Stimulated activated CD4-positive, alpha-beta T cell treated with anti-CD3 and anti-CD28 coated beads, Interleukin-1b, Interleukin-23, amount 100 ng/mL, for 1 hour (primary cell): ENCODE measurements at places on chromosomes 12 and 14.

GRCh38 chr14:61925043-61925442, 162.8 kb downstream of the SNAPC1 start:
- no peak for DNase-seq

DNA sequence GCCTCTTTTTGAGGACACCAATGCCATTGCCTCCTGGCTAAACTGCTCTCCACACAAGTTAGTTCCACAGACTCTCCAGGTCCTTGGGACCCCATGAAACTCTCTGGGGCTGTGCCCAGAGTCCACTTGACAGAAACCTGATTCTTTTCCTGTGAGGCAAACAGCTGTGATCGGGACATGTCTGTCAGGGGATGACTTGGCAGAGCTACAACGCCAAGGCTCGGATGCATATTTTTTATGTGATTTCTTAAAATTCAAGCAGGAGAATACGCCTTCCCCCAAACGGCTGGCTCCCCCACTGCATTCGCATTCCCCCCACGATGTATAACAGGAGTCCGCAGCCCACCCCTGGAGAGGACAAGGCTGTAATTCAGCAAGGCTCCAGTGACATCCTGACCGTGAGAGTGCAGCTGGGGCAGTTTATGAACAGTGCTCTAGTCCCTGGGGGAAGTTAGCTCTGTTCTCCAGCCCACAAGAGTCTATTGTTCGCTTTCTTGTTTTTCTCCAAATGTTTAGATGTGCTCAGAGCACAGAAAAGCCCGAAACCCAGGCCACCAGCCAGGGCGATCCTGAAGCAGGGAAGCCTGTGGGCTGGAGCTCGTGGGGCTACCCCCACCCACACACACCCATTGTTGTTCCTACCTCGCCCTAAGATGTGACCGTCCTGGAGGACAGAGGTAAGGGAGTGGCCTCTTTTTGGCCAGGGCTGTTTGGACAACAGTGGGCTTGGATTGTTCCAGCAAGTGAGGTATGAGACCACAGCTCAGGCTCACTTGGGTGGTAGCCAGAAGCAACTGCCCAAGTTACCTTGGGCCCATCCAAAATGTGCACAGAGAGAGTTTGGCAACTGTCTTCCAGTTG, 159.5 kb downstream of the ZFP36L1 start:
- DNase-seq = no peak

DNA sequence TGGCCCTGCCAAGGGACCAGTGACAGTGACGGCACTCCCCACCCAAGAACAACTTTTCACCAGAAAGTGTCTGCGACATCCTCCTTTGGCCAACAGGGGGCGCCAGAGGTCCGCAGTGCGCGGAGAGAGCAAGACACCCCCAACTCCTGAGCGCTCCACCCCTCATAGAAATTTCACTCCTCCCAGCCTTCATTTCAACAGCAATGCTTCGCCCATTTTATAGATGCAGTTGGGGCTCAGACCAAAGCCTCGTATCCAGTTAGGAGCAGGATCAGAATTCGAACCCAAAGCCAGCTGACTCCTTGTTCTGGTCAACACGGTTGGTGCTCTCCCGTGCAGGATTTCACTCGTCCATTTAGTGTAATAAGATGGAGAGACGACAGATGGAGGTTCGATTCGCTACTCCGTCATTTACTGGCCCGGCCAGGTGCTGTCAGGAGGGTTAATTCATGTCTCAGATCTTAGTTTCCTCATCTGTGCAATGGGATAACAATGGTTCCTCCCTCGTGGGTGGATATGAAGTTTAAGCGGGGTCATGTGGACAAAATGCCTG, 2.4 kb upstream of the POP5 start:
- DNase-seq = peak; percentile 82

GRCh38 chr12:28374556-28374955, 184.3 kb downstream of the CCDC91 start:
- DNase-seq = no peak

- DNase-seq = no peak
Measured at GRCh38 chr14:23392613-23393012, 15.5 kb downstream of the MYH6 start.

GRCh38 chr12:52023182-52023975, 16.6 kb downstream of the TAMALIN start:
- DNase-seq = peak; percentile 82

- no peak for DNase-seq
Measured at GRCh38 chr12:52499806-52500560, 6.9 kb upstream of the KRT6A start.

- no peak for DNase-seq
Measured at GRCh38 chr14:42057111-42057510, 450.4 kb downstream of the LRFN5 start.

GRCh38 chr14:22854963-22855724, 16.4 kb upstream of the LRP10 start:
- no peak for DNase-seq

DNA sequence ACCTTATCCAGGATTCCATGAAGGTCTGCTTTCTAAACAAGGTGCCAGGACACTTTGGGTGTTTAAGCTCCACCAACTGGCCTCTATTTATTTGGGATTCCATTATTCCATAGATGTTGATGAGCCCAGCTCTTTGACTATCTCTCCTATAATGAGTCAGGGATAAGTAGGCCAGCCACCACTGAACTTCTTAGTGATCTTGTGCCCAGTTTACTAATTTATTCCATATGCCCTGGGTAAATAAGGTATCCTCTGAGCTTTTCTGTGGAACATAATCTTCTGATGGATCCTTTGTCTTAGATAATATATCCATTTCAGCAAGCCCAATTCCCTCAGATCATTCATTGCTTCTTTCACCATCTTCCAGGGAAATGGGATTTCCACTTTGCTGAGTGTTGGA, 535.0 kb downstream of the FOXG1 start:
- DNase-seq = no peak

DNA sequence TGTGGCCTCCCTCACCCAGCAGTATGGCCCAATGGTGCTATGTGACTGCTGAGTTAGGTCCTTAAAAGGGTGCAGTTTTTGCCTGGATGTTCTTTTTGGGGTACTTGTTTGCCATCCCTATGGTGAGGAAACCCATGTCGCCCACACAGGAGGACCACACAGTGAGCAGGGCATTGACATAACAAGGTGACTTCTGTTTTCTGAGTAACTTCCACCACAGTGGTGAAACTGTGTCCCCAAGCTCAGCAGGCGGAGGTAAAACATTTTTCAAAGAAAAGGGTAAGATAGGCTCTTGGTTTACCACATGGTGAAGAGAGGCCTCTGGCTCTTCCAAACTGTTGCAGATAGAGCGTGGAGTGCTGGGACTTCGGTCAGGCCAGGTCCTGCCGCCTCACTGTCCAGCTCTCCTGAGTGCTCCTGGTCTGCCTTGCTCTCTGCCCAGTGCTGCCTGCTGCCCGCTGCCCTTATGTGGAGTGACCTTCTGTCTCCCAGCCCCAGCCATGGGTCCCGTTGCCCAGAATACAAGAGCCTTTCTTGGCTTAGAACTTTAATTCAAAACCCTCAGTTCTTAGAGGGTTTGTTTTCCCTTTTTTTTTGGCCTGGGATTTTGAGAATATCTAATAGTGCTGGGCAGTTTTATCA, 54.0 kb downstream of the TRAF3 start:
- DNase-seq = no peak

DNA sequence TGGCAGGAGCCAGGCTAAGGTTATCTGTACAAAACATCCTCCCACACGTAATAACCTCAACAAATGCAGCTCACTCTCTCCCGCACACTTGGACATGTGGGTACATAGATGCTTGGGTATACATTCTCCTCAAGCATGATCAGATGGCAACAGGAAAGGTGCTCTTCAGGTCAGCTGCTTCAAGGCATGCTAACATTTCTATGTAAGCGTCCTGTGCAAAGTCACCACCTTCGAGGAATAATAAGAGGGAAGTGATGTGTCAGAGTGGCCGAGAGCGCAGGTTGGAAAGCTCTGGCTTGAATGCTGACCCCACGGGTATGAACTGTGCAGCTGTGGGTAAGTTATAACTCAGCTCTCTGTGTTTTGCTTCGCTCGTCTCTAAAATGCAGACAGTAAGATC, 24.2 kb upstream of the SLC6A12 start:
- DNase-seq = no peak

GRCh38 chr12:39145175-39145999, 240.0 kb upstream of the CPNE8 start:
- no peak for DNase-seq

DNA sequence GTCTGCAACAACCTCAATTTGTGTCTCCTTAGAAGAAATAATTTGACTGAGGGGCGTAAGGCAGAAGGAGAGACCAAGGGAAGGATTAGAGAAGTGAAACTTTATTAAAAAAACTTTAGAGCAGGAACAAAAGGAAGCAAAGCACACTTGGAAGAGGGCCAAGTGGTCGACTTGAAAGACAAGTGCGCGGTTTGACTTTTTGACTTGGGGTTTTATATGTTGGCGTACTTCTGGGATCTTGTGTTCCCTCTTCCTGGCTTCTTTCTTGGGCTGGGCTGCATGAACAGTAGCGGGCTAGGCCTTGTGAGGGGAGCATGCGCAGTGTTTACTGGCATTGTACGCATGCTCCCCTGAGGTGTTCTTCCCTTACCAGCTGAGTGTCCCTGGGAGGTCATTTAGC, 369.3 kb upstream of the DCN start:
- DNase-seq = no peak

GRCh38 chr12:32876004-32876403, 20.6 kb downstream of the PKP2 start:
- DNase-seq = no peak

- DNase-seq = no peak
Measured at GRCh38 chr14:91586410-91586809, 76.3 kb upstream of the PPP4R3A start.

DNA sequence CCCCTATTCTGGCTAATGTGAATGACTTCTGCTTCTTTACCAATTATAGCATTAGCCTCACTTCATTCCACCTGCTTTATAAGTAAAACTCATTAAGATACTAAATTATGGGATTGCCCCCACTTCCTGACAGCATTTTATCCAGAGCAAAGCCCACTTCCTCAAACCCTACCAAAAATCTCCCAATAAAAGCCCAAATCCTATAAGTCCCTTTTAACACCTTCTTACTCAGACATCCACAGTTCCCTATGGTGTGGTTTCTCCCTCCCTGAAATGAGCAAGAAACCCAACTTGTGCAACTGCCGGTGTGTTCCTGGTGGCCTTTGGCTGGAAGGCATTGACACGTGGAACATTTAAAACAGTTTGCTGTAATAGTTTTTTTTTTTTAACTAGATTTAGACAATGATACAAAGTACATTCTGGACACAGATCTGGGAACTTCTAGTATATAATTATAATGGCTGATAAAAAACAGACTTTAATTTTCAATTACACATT, 53.1 kb downstream of the BRMS1L start:
- DNase-seq = no peak

GRCh38 chr12:10227648-10228047, 15.0 kb downstream of the GABARAPL1 start:
- no peak for DNase-seq

DNA sequence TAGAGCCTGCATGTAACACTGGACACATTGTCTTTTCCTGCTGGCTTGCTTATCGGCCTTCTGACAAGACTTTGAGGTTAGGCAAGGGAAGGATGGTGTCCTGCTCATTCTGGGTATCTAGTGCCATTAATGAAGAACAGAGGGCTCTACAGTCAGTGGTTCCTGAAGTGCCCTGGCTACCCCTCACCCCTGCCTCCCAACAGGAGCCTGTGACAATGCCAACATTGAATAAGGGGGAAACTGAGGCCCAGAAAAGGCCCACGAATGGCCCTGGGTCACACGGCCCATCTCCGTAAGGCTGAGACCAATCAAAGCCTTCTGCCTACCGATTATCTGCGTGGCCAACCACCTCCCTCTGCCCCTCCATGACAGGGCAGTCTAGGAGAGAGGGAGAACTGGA, 2.1 kb downstream of the IFI27L2 start:
- DNase-seq = no peak

- DNase-seq = no peak
Measured at GRCh38 chr12:41485203-41485602, 297.1 kb downstream of the PDZRN4 start.

GRCh38 chr12:958588-959123, 9.2 kb upstream of the RAD52 start:
- DNase-seq = no peak

- no peak for DNase-seq
Measured at GRCh38 chr12:115177899-115178298, 493.9 kb upstream of the TBX3 start.

GRCh38 chr12:122399592-122400373, 22.7 kb downstream of the CLIP1 start:
- no peak for DNase-seq

DNA sequence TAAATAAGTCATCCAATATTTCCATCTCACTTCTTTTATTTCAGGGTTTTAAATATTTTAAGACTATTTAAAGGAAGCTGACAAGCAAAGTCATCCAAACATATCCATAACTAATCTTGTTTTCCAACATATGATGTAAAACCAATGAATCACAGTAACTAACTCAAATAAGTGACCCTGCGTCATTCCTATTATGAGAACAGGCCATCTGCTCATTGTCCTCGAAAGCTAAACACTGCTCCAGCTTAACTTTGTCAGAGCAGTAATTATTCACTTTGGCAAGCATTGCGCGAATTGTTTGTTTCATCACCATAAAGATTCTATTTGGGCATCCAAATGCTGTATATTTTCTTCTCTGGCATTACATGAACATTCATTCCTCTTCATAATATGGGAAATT, 99.1 kb downstream of the CAPZA3 start:
- no peak for DNase-seq

GRCh38 chr12:76704693-76705092, 59.2 kb upstream of the ZDHHC17 start:
- DNase-seq = no peak

GRCh38 chr14:70907996-70908934, 1.0 kb downstream of the PCNX1 start:
- peak; percentile 44 for DNase-seq

DNA sequence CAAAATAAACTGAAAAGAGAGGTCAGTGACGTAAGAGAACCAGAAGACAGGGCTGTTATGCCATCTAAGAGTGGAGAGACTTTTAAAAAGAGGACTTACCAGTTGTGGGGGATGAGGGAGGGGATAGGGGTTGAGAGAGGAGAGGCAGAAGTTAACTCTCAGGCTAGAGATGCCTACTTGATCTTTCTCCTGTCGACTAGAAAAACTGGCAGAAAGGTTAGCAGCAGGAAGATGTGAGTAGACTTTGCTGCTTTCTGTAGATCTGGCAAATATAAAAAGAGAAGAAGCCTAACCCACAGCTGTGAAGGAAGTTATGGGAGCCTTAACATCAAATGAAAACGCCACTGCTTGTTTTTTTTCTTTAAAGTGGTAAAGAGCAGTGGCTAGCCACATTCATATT, 10.7 kb downstream of the CREBL2 start:
- no peak for DNase-seq

- DNase-seq = no peak
Measured at GRCh38 chr14:42628602-42629001, 1021.9 kb downstream of the LRFN5 start.

- DNase-seq = no peak
Measured at GRCh38 chr14:50647753-50648152, 20.4 kb downstream of the SAV1 start.

DNA sequence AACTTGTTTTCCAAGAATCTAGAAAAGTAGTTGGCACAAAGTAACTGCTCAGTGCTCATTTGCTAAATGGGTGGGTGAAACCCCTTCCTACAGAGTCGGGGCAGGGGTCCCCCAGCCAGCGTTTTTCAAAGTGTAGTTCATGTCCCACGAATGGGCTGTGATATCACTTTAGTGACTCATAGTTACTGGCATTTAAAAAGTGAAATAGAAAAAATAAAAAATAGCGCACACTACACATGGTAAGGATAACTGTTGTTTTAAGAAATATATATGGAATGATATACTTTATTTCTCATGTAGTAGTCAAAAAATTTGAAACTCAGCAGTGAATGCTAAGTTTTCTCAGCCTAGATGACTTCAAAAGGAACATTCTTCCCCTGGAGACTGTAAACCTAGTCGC, 250.4 kb downstream of the CHST11 start:
- no peak for DNase-seq

- DNase-seq = no peak
Measured at GRCh38 chr12:92108651-92109050, 37.0 kb downstream of the BTG1 start.
